Tibial artery (tissue), 4 donors: ENCODE measurements at places on chromosomes 7 and 10.

DNA sequence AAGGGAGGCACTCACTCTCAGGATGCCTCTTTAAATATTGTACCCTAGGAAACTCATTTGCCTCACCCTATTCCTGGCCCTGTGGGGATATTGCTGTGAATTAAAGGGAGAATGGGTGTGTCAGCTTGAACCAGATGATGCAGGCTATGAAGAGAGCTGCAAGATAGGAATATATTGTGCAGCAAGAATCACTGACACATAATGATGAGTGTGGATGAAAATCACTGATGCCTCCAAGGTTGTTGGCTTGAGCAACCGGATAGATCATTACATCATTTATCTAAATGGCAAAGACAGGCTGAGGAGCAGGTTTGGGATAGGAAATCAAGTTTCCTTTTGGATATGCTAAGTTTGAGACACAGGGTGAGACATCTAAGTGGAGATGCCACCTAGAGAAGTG, 6.2 kb downstream of the SLC26A4 start:
- no peak for DNase-seq

DNA sequence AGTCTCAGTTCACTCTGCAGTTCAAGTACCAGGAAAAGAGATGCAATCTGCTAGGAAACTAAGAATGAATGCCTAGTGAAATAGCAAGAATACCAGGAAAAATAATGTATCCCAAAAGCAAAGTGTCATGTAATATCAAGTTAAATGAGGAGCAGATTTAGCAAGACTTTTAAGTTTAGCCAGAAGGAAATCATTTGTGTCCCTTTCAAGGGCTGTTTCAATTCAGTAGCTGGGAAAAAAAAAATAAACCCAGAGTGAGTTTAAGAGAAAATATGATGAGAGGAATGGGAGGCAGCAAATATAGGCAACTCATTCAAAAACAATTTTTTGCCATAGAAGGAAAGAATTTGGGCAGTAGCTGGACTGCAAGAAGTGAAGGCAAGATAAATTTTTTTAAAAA, 135.8 kb downstream of the DGKB start:
- no peak for DNase-seq

DNA sequence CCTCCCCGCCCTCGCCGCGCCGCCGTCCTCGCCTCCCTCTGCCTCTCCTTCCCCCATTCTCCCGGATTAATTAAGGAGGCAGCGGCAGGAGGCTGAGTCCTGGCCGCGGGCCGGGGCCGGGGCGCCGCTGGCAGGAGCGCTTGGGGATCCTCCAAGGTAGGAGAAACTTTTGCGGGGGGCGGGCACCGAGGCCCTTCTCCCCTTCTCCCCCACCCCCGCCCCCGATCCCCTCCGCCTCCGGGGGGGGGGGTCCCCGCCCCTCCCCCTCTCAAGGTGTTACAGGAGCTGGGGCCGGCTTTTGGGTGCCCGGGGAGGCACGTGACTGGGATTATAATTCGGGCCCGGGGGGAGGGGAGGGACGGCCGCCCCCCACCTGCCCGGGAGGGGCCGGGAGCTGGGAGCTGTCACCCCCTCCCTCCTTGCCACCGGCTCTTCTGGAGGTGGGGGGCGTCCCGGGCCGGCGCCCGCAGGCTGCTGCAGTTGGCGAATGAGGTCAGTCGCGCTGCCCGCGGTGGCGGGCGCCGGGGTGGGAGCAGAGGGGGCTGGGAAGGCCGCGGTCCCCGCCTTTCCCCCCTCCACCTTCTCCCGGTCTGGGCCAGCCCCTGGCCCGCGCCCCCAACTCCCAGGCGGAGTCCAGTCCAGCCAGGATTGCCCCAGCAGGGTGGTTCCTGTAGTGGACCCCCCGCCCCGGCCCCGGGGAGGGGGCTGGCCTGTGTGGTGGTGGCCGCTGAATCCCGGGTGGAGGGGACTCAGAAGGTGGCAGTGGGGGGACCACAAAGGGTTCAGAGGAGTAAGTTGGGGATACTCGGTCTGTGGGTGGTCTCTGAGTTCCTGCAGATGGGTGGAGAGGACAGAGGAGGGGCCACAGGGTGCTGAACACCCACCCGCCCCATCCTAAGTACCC, 567 bp downstream of the GTF2IRD1 start:
- DNase-seq: no peak

DNA sequence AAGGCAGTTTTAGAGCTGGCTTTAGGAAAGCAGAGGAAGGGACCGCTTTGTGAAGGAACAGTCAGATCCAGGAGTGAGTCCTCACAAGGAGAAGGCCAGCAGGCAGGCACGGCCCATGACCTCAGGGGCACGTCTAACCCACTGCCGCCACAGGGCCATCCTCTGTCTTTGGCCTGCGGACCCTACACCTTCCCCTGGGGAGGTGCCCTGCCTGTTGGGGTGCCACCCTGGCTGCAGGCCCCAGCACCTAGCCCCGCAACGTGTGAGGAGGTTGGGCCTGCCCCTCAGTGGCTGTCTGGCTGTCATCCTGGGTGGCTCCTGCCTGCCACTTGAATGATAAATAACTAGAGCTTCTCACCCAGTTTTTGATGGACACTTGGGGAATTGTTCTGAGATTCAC, 31.0 kb upstream of the TRIM8 start:
- no peak for DNase-seq
